Activated CD4-positive, alpha-beta T cell treated with anti-CD3 and anti-CD28 coated beads for 48 hours (primary cell): ENCODE measurements at places on chromosomes 4 and X.

DNA sequence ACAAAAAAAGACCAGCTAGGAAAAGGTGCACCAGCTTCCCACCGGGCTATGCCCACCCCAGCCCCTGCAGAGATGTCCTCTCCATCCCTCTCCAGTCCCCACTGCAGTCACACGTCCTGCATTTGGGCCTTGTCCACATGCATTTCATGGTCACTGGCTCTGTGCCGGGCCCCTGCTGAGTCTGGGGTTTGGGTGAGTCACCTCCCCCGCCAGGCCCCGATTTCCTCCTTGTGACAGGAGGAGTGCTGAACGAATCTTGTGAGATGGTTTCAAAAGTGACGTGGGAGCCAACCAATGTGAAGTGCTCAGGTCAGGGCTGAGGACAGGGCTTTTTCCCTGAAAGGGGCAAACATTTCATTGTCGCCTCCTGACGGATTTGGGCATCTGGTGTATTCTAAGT is 7.1 kb downstream of the CPZ start:
- DNase-seq, result no peak

- DNase-seq, result no peak
These were observed 25.8 kb downstream of the OTUD4 start for GRCh38 chr4:145154573-145154972.

- DNase-seq, result no peak
These were observed 2.3 kb downstream of the MANBA start for GRCh38 chr4:102758241-102759160.

DNA sequence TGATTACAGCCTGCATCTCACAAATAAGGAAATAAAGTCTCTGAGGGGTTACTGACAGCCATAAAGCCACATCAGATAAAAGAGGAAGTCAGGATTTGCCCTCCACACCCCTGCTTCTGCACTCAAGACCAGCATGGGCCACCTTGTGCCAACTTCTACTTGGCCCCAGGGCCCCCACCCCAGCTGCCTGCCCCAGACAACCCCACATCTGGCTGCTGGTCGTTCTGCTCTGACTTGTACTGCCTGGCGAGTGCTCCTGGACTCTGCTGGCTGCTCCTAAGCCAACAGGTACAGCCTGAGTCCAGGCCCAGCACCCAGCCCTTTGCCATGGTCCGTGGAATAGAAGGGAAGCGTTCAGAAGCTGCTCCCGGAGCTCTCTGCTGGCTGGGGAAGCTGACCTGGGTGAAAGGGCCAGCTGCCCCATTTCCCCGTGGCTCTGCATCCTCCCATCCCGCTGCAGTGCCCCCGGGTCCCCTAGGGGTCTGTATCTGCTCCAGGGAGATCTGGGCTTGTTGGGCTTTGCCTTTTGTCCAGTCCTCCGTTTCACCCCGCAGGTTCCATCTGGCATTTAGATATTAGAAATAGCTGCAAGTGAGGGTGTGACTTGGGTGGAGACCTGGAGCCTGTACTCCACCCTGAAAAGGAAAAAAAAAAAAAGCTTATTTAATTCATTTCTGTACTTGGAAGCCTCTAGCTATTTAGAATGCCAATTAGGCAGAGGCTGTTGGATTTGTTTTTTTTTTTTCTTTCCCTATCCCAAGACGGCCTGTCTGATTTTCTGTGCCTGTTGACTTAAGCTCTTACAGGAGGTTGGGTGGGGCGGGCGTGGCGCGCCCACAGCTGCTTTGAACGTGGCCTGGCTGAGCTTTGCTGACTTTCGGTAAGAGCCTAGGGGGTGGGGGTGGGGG is 194.7 kb downstream of the PTTG2 start:
- DNase-seq, result no peak

GRCh38 chr4:68132342-68132741 is 2.7 kb upstream of the TMPRSS11F start:
- no peak for DNase-seq

DNA sequence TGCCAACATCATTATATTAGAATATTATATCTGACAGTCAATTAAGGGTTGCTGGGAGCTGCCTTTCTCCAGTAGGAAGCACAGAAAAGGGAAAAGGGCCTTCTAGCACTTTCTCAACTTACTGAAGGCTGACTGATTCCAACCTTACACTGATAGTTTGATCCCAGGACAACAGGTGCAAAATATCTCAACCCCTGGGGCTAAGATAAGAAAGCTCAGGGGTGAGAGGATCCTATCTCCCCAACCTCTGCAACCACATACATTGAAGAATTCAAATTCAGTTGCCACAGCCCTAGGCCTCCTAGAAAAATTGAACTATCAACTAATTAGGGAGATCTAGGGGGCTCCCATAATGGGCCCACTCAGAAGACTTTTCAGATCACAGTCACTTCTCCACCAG is 179.1 kb upstream of the GPRIN3 start:
- DNase-seq, result no peak

- peak; percentile 24 for DNase-seq
These were observed 343.5 kb downstream of the RAPGEF2 start for GRCh38 chr4:159446266-159446976.

DNA sequence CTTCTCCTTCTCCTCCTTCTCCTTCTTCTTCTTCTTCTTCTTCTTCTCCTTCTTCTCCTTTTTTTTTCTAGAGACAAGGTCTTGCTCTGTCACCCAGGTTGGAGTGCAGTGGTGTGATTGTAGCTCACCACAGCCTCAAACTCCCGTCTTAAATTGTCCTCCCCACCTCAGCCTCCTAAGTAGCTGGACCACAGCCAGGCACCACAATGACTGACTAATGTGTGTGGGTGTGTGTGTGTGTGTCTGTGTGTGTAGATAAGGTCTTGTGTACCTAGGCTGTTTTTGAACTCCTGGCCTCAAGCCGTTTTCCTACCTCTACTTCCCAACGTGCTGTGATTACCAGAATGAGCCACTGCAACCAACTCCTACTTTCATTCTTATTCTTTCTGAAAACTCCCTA is 390.9 kb downstream of the ADAM29 start:
- no peak for DNase-seq

DNA sequence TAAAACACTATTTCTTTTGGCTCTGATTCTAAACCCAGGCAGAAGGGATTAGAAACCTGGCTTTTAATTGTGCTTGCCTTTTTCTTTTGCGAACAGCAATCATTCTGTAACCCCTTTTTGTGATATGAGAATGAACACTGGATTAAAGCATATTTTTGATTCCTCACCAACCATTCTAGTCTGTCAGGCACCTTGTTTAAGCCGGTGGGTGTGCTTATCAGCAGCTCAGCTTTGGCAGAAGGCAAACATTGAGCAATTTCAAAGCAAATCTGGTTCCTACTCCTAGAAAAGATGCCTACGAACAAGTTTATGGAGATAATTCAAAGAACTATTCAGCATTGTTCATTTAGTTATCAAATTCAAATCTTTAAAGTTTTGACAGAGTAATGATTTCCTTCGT is 265.1 kb upstream of the FAM241A start:
- no peak for DNase-seq

DNA sequence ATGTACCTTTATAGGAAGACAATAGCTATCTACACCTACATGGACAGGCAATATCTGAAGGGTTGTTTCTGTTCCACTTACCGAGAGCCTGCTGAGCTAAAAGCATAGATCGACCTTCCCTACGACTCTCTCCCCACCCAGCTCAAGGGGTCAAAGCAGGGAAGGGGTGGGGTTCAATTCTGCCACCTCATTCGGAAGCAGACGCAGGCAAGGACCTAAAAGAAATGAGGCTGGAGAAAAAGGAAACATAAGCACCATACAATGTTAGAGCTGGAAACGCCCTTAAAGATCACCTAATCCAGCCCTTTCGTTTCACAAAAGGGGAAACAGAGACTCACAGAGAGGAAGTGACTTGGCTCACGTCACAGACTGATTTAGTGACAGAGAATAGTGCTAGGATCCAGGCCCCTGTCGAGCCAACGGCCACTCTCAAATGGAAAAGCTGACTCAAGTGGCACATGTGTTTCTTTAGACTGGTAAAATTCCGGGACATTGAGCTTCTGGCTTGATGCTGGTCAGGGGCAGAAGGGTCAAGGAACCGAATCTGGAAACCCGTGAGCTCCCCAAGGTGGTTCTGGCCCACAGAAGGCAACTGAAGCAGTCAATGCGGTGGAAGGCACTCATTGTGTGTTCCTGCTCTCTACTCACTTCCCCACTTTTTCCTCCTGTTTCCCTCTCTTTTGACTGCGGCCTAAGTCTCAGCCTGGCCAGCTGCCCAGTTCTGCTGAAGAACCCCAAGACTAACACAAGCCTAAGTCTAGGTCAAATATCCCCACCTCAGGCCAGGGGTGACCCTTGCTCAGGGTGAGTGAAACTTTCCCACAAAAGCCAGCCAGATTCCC is 7.5 kb downstream of the SEPTIN6 start:
- peak; percentile 56 for DNase-seq

- DNase-seq, result no peak
These were observed 60.7 kb upstream of the PGM2 start for GRCh38 chr4:37765741-37766140.

- peak; percentile 7 for DNase-seq
These were observed 48.8 kb downstream of the CLDN34 start for GRCh38 chrX:10015723-10016518.

- no peak for DNase-seq
These were observed 37.7 kb downstream of the JADE1 start for GRCh38 chr4:128847082-128847724.

DNA sequence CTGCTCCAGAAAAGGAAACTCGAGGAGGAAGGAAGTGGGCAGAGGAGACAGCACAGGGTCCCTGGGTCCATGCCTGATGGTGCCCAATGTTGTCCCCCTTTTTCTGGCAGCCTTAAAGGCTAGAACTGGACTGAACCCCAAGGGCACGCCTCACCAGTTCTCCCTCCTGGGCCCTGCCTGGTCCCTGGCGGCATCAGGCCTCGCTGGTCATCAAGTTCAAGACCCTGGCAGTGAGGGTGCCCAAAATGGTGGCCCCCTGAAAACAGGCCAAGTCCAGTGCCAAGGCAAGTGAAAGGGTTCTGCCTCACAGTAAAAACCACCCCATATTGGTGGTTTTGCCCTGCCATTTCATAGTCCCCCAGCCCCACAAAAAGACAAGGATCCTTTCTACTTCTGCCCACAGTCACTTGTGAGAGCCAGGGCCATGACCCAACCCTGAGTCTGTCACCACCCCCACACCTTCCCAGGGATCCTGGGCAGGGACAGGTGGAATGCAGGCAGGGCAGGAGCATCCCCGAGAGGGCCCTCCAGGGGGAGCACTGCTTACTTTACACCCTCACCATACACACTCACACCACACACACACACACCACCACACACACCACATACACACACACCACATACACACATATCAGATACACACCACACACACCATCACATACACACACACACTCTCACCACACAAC is 107.6 kb downstream of the DCTD start:
- DNase-seq, result peak; percentile 49
